ENCODE measurements at places on chromosomes 2 and 18.

GRCh38 chr18:76927223-76927725 lies 104.9 kb downstream of the ZNF236 start:
- DNase-seq: no peak

- DNase-seq: no peak
Measured at GRCh38 chr2:147662221-147662620, 182.6 kb upstream of the ACVR2A start.

- no peak for DNase-seq
Measured at GRCh38 chr2:149155988-149156387, 117.5 kb downstream of the LYPD6B start.

- no peak for DNase-seq
Measured at GRCh38 chr2:184556639-184557038, 41.7 kb upstream of the ZNF804A start.

DNA sequence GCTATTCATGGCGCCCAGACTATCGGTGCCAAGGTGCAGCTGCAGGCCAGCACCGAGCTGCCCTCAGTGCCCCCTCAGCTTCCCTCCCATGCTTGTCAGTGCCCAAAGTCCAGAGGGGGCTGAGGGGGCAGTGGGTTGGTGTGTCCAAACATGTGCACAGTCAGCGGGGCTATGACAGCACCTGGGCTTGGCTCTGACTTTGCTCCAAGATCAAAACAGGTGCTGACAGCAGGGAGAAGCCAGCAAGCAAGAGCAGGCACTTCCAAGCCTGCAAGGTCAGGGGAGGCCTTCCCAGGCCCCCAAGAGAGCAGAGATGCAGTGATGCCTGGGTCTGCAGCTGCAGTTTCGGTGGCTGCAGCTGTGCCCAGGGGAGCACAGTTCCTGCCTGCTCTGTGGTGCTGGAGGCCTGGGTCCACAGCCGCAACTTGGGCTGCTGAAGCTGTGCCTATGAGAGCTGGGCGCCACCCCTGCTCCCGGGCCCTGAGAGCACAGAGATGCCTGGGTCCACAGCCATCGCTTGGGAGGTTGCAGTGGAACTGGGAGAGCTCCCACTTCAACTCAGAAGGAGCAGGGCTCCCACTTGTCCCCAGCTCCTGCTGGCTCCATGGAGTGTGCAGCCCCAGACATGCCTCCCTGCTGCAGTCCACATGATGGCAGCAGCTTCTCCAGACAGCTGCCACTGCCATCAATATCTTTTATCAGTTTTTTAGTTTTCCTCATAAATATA lies 775.3 kb upstream of the POU3F3 start:
- no peak for DNase-seq

GRCh38 chr2:65722028-65722778 lies 289.8 kb upstream of the SPRED2 start:
- no peak for DNase-seq

DNA sequence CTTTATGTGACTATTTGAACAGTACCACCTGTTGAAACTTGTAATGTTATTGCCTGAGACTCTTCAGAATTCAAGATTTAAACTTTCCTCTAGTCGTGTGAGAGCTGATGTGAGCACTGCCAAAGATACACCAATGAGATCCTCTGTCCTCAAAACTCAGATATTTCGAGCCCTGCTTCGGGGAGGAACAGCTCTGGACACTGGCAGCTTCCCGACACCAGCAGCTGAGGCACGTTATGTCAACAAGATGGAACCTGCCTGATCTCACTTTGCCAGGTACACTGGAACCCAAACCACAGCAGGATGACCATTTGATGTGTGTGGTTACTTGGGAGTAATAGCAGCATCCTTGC lies 319.9 kb upstream of the RBMS1 start:
- DNase-seq: no peak

GRCh38 chr2:184646177-184646576 lies 47.8 kb downstream of the ZNF804A start:
- DNase-seq: no peak

- DNase-seq: no peak
Measured at GRCh38 chr2:70671092-70671675, 96.8 kb downstream of the ADD2 start.

DNA sequence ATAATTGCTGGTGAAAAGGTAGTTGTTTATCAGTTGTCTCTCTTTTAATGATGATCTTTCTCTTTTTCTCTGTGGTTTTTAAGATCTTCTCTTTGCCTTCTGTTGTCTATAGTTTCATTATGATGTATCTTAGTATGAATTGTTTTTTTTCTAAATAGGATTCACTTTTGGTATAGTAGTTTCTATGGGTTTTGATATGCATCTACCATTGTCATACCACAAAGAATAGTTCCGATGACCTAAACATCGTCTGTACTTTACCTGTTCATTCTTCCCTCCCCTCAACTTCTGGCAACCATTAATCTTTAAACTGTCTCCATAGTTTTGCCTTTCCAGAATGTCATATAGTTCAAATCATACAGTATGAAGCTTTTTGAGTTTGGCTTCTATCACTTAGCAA lies 19.6 kb downstream of the RDH14 start:
- no peak for DNase-seq

GRCh38 chr2:235917506-235917905 lies 250.7 kb downstream of the GBX2 start:
- no peak for DNase-seq

- no peak for DNase-seq
Measured at GRCh38 chr18:68428661-68429060, 286.2 kb downstream of the TMX3 start.

DNA sequence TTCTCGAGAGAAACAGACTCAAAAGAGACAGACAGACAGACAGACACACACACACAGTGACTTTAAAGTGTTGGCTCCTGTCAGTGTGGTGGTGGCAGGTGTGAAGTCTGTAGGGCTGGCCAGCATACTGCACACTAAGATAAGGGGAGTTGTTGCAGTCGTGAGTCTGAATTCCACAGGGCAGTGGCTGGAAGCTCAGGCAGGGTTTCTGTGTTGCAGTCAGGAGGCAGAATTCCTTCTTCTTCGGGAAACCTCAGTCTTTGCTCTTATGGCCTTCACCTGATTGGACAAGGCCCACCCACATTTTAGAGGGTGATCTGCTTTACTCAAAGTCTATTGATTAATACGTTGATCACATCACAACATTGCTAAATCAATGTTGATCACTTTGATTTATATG lies 478.4 kb upstream of the HS6ST1 start:
- no peak for DNase-seq

GRCh38 chr18:59696311-59697235 lies 650 bp downstream of the CCBE1 start:
- no peak for DNase-seq

DNA sequence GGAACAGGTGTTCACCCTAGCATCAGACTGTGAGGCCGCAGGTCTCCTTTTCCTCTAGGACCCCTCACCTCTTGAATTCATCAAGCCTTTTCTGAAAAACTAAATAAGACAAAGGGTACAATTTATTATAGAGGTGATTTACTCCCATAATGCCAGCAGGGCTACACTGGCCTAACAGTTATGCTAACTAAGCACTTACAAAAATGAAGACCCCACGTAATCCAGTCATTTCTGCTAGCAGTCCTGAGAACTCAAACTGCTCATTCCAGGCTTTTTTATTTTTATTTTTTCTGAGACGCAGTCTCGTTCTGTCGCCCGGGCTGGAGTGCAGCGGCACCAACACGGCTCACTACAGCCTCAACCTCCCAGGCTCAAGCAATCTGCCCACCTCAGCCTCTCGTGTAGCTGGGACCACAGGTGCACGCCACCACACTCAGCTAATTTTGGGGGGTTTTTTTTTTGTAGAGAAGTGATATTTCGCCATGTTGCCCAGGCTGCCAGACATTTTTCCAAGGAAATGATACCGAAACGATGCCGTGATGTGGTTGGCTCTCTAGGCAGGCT lies 14.2 kb downstream of the CAPG start:
- no peak for DNase-seq

GRCh38 chr2:158637357-158637756 lies 157.8 kb upstream of the DAPL1 start:
- no peak for DNase-seq

- DNase-seq: no peak
Measured at GRCh38 chr2:241014224-241014623, 15.8 kb downstream of the SNED1 start.

GRCh38 chr2:109720380-109721106 lies 73.6 kb upstream of the RGPD5 start:
- DNase-seq: no peak

DNA sequence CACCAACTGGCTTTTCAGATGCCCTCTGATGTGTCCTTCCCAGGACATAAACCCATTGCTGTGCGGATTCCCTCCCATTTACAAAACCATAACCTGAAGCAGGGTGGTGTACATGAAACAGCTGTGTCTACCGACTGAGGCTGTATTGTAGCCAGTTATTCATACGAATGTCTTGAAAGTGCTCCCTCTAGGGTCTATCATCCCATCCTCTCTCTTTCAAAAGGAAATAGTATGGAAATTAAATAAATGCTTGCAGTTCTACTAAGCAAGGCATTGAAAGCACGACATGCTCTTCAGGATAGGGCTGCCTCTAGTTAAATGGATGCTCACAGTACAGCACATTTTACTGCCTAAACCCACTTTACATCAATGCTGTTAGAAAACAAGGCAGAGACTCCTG lies 112.2 kb upstream of the PXDN start:
- no peak for DNase-seq

- DNase-seq: no peak
Measured at GRCh38 chr18:50619861-50620275, 60.0 kb downstream of the MAPK4 start.

GRCh38 chr18:12373771-12374116 lies 3.3 kb downstream of the AFG3L2 start:
- DNase-seq: no peak

DNA sequence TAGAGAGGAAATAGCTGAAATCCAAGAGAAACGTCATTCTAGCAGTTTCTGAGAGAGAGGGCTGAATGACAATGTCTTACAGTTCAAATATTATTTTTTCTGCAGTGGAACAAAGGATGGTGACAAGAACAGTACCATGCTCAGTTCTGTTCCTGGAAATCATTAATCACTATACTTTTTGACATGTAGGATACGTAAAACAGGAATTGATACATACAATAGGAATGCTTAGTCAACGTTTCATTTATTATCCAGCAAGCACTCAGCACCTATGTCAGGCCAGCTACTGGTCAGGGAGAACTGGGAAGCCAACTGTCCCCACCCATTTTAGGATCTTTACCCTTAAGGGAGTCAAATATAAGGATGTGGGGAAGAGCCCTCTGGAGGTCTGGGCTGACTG lies 114.7 kb downstream of the DHRS9 start:
- no peak for DNase-seq

DNA sequence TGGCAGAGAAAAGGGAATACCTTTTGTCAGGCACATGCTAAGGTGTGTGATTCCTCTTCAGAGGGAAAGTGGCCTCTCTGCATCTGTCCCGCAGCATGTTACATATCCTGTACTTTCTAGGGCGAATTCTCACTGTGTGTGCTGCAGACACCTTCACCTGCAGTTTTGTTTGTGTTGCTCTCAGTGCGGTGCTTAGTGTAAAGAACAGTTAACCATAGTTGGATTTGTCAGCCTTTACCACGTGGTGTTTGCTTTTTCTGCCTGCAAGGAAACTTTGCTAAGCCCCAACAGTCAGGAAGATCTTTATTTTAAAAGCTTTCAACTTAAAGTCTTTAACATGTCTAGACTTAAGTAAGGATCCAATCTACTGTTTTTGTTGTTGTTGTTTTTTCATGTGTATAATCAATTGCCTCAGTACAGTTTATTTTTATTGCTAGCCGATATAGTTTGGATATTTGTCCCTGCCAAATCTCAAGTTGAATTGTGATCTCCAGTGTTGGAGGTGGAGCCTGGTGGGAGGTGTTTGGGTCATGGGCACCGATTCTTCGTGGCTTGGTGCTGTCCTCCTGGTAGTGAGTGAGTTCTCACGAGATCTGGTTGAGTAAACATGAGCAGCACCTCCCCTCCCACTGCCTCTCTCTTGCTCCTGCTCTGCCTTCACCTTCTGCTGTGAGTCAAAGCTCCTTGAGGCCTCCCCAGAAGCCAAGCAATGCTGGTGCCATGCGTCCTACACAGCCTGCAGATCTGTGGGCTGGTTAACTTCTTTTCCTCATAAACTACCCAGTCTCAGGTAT lies 90.6 kb downstream of the SNTG2 start:
- DNase-seq: no peak

GRCh38 chr2:133918141-133918540 lies 335.7 kb upstream of the MGAT5 start:
- DNase-seq: no peak

DNA sequence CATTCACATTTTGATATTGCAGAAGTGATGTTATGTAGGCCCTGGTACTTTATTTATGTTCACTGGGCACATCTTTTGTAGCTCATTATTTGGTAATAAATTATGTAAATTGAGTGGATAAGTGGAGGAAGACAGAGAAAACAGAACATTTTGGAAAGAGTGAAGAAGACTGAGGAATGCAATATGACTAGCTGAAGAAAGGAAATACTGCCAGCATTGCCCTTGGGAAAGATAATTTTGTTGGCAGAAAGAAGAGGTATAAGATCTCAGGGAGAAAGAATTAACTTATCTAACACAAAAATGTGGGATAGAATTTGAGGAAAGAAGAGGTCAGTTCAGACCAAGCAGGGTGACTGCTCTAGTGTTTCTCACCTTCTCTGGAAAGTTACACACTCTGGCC lies 118.8 kb downstream of the TTC27 start:
- DNase-seq: no peak

- no peak for DNase-seq
Measured at GRCh38 chr2:9708683-9709538, 78.1 kb upstream of the YWHAQ start.

GRCh38 chr2:127197475-127198385 lies 22.4 kb downstream of the CYP27C1 start:
- DNase-seq: no peak

DNA sequence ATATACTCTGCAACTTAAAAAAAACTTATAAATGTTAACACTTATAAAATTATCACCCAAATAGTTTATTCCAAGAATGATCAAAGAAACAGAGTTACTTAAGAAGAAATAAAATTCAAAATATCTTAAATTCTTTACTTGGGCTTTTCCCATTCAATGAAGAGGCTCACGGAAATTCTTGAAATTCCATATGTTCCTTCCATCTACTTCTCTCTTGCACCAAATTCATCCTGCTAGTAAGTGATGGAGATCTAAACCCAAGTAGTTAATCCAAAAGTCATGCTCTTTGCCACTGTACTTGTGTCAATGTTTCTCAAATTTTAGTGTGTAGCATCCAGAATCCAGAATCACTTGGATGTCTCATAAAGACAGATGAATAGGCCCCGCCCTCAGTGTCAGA lies 465.9 kb downstream of the TXNL1 start:
- DNase-seq: no peak

DNA sequence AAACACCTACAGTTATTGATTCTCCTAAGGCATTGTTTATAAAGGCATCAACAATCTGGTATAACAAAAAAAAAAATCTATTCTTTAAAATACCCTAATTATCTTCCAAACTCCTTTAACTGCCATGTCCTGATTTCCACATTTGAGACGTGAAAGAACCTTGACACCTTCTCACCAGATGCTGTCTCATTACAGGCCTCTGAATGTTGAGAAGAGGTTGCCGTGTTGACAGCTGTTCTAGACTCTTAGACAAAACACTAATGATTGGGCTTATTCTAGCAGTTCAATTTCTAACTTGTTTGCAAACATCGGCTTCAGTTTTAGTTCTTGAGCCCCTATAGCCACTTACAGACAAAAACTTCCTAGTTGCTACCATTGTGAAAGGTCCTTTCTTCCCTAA lies 988.8 kb downstream of the LRP1B start:
- no peak for DNase-seq

GRCh38 chr18:58941426-58942099 lies 76.9 kb downstream of the ZNF532 start:
- DNase-seq: no peak

Measured in stimulated activated CD4-positive, alpha-beta T cell treated with anti-CD3 and anti-CD28 coated beads, TNF-alpha, amount 100 ng/mL, for 1 hour (primary cell).